Activated CD4-positive, alpha-beta T cell treated with anti-CD3 and anti-CD28 coated beads for 36 hours (primary cell): ENCODE measurements at places on chromosomes 6 and 20. TPM values are rescaled to one million over a fixed set of nuclear protein-coding genes. Genes with fewer than 3 reads are reported as not detected.
A peak's percentile ranks its signal among the peaks of the same experiment; 100 is the strongest.

DNA sequence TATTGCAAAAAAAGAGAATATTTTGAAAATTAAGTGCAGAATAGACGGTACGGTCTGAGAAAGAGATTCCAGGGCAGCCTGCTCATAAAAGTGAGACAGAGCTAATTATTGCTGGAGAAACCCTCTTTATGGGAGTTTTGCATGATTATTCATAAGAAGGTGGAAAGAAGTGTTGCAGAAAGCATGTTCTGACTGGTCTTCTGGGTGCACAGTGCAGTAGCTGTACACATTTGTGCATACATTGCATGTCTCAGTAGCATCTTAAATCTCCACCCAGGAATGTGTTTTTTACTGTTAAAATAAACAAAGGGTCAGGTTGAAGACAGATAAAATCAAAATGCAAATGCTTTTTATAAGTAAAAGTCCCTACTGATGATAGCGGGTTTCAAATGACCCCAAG lies 1813.6 kb upstream of the DEFB115 start:
- DNase-seq: no peak

MED23 gene
- 23.9 TPM for total RNA-seq

DNA sequence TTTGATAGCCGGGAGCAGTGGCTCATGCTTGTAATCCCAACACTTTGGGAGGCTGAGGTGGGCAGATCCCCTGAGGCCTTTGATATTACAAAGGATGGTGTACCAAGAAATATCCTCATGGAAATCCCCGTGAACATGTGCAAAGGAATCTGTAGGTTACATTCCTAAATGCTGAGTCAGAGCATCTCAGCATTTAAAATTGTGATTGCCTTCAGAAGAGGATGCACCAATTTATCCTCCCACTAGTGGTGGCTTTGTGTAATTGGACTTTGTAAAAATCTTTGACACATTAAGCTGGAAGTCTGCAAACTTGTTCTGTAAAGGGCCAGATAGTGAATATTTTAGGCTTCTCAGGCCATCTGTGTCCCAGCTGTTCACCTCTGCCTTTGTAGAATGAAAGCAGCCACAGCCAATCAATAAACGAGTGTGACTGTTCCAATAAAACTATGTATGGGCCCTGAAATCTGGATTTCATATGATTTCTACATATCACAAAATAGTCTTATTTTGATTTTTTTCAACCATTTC lies 11.8 kb downstream of the TMEM14B start:
- DNase-seq: no peak

- no peak for DNase-seq
Observed at GRCh38 chr20:6347916-6348315, 225.1 kb upstream of the FERMT1 start.

GRCh38 chr6:159268511-159268910 lies 99.3 kb downstream of the FNDC1 start:
- no peak for DNase-seq

DNA sequence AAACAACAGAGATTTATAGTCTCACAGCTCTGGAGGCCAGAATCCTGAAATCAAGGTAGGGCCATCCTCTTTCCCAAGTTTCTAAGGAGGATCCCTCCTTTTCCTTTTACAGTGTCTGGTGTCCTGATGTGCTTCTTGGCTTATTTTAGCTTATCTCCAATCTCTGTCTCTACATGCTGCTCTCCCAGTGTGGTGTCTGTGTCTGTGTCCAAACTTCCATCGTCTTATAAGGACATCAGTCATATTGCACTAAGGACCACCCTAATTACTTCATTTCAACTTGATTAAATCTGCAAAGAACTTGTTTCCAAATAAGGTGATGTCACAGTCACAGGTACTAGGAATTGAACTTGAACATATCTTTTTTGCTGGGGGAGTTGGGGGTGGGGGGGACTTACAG lies 529.6 kb downstream of the DHX35 start:
- DNase-seq: no peak

DNA sequence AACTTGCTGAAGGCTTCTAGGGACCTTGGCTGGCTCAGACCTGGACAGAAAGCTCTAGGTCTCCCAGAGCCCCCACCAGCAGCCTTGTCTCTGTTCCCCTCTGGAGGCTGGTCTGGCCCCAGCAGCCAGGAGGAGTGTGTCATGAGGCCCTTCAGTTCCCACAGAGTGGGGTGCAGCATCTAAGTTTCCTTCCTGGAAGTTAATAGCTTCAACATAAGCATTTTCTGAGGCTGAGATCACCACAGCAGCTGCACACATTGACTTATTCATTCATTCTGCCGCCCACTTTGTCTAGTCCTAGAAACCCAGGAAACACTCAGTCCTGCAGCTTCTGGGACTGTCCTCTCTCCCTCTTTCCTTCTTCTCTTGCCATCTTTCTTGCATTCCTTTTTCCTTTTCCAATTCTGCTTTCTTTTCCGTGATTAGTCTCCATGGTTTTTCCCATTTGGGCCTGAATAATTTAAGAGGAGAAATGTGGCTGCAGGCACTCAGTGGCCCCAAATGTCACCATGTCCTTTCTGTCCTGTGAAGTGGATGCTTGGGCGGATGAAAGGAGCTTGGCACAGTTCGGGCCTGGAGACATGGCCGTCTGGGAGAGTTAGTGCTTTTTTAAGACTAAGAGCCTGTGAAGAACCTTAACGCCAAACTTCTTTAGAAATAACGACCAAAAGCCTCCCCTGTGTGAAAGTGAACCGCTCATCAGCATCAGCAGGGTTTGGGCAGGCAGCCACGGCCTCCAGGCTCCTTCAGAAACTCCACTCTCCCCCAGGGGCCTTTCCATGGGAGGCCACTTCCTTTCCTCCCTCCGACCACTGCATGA lies 31.0 kb upstream of the PCMTD2 start:
- peak; percentile 16 for DNase-seq

PAK5 gene
- total RNA-seq: not detected

GRCh38 chr6:92587525-92587924 lies 831.8 kb downstream of the EPHA7 start:
- DNase-seq: no peak

TRIM31 gene
- not detected for total RNA-seq

DNA sequence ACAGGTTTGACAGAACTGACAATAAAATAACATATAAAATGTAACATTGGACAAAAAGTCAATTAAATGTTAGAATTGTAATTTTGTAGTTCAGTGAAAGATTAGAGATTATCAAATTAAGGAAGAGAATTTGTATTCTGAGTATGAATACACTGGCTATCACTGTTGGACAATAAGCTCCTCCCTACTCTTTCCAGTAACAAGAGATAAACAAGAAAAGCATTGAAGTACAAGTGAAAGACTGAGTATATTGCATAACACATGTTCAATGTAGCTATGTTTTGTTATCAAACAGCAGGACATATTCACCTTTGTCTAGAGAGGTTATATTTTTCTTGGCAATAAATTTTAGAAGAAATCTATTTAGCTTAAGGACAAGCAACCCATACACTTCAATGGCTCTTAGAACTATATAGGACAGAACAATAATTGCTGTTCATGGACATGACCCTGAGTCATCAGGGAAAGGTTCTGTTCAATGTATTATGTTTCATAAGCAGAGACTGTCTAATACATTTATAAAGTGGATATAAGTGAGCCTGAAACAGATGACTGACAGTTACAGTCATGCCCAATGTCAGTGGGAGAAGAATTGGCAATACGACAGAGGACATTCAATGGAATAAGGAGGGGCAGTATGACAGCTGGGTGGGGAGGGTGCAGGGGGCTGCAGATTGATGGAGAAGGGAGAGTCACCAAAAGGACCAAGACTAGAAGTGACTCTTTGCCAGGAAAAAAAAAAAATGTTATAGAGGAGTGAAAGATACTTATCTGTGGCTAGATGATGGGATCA lies 520.4 kb downstream of the FRK start:
- no peak for DNase-seq

ANGPT4 gene
- total RNA-seq: not detected

SLC17A3 gene
- total RNA-seq: 0.21 TPM

DNA sequence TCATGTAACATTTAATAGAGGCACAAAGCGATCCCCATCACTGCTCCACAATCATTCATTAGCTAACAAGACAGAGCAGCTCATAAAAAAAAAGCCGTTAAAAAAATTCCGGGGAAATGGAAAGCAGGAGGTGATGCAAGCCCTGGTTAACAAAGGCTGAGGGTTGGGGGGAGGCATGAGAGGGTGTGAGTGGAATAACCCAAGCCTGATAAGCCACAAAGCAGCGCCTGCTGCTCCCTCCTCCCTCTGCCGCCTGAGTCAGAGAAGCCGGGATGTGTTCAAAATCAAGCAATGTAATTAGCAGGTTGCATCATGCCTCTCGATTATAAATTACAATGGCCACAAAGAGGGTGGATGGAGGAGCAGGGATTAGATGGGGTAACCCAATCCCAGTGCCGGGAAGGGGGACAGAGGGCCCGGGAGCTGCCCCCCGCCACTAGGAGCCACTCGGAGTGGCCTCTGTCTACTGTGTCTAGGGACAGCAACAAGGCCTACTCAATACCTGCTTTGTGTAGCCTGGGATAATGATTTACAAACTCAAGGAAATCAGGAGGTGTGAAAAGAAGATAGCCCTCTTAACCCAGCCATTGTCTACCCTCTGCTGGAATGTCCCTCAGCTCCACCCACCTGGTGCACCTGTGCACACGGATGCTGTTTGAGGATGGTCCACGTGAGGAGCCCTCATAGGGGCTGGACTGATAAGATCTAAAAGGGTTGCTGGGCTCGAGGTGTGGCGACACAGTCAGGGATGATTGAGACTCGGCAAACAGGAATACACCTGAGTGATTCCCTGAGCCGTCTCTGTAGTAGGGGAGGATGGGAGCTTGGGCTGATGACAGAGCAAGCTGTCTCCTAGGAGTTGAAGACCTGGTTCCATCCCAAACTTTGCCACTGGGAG lies 156.9 kb downstream of the VEGFA start:
- DNase-seq: peak; percentile 57

LPIN3 gene
- total RNA-seq: 4.0 TPM

GRCh38 chr20:20638878-20639277 lies 73.6 kb downstream of the RALGAPA2 start:
- no peak for DNase-seq

DHX35 gene
- 8.7 TPM for total RNA-seq

PMEPA1 gene
- total RNA-seq: 1.6 TPM

DNA sequence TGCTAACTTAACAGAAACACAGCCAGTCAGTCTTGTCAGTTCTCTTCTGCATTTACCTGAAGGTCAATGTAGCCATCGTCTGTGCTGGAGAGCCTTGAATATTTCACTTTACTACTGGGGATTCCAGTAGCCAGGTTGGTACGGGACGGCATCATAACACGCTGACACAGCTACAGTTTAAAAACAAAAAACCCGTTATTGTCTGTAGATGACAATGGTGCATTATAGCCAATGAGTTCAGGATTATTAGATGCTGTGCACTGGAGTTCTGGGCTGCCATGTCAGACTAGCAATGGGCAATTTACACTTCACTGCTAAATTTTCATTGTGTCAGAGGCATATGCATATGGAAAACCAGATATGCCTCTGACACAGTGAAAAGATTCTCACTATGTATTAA lies 10.5 kb downstream of the PCNA start:
- no peak for DNase-seq

STMND1 gene
- total RNA-seq: not detected

TBXT gene
- not detected for total RNA-seq

GRCh38 chr20:60727425-60727824 lies 524.6 kb upstream of the CDH4 start:
- DNase-seq: no peak
